Ecto neural progenitor cell (in vitro differentiated cells): ENCODE measurements at places on chromosomes 4 and X.
A peak's percentile ranks its signal among the peaks of the same experiment; 100 is the strongest.

- peak; percentile 70 for DNase-seq
These were observed 89.1 kb upstream of the TSPAN5 start for GRCh38 chr4:98747393-98748091.

DNA sequence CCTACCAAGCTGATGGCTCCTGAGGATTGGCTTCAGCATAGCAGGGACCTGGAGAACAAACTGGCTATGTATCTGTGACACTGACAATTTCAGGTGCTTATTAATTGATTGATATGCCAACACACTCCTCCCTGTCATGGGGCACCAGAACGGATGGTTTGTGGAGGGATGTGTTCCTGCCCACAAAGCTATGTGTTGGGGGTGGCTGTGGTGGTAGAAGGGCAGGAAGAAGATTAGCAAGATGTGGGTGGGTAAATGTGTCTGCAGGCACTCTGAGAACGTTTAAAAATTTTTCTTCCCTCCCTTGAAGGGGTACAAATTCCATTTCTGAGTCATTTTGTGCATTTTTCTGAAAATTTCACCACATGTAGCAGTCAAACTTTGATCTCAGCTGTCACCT lies 55.0 kb upstream of the SCML1 start:
- DNase-seq: no peak

- DNase-seq: no peak
These were observed 364.6 kb upstream of the NOCT start for GRCh38 chr4:138650929-138651448.

- DNase-seq: no peak
These were observed 28.1 kb downstream of the CORIN start for GRCh38 chr4:47809654-47810203.

DNA sequence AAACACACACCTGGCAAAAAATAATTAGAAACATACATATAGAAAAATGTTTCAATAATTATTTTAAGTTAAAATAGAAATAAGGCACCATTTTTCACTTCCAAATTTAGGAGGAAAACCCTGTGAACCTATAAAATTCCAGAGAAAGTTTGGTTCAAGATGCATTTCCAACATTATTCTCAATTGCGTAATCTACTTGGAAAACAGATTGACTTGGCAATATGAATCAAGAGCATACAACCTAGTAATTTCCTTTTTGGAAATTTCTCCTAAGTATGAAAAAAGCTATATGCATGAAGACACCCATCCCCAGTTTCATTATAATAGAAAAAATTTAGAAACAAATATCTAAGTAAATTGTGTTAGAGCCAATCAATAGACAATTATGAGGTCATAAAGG lies 242.9 kb downstream of the IQCM start:
- no peak for DNase-seq

- no peak for DNase-seq
These were observed 46.0 kb downstream of the FAT4 start for GRCh38 chr4:125360727-125361126.

DNA sequence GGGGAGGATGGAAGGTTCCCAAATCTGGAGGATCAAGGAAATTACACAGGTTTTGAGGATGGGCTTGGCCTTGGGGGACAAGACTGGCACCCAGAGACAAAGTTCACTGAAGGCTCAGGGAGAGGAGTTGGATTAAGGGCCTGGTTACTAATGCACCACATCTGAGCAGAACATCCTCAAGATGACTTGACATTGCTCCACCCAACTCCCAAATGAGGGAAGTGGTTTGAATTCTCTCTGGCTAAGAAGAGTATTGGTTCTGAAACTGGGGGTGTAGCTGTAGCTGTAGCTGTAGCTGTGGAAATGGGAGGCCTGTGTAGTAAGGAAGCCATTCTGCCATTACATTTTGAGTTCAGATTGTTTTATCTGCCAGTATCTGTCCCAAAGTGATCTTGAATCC lies 129.4 kb downstream of the RASL11B start:
- DNase-seq: no peak

- DNase-seq: no peak
These were observed 117.0 kb downstream of the DHRSX start for GRCh38 chrX:2383735-2384134.
